ENCODE measurements at places on chromosomes 1 and 21. TPM values are rescaled to one million over a fixed set of nuclear protein-coding genes. Genes with fewer than 3 reads are reported as not detected.

- no peak for DNase-seq
These were observed 195.2 kb upstream of the CHODL start for GRCh38 chr21:18049461-18049860.

DNA sequence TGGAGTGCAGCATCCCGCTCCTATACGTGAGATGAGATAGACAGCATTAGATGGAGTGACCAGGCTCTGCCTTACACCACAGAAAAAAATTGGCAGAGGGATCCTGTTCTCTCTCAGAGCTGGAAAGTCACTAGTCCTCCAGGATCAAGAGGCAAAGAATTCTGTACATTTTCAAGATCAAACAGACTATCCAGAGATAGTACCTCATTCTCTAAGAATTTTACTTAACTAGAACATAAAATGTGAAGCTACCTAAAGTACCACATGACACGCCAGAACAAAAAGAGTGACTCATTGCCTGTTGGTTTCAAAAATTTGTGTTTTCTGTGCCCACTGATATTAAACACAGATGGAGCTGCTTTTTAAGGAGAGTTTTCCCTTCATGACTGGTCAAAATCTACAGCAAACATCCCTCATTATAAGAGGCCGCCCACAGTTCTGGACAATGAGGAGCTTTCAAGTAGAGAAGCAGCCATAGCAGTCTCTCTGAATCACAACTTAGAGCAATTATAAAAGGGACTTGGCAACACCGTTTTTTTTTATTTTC is 32.3 kb downstream of the CD160 start:
- no peak for DNase-seq

HCRTR1 gene
- not detected for total RNA-seq

THEM5 gene
- total RNA-seq: 0.52 TPM

CELF3 gene
- total RNA-seq: not detected
